ENCODE measurements at places on chromosomes 5 and 9.
A peak's percentile ranks its signal among the peaks of the same experiment; 100 is the strongest.

DNA sequence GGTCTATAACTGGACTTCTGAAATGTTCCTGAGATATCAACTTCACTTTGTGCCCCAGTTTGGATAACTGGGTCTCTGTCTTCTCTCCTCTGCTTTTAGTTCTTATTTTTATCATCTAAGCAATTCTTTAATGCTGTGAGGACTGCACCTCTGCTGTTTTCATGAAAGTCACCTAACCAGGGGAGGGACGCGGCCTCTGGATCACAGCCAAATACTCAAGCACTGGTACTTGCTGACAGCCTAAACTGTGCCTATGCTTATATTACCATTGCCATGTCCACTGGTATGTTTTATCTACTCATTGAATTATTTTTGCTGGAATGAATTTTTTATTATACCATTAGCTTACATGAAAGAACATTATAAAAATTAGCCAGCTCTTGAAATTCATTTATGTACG is 674.0 kb downstream of the DMRTA1 start:
- no peak for DNase-seq

DNA sequence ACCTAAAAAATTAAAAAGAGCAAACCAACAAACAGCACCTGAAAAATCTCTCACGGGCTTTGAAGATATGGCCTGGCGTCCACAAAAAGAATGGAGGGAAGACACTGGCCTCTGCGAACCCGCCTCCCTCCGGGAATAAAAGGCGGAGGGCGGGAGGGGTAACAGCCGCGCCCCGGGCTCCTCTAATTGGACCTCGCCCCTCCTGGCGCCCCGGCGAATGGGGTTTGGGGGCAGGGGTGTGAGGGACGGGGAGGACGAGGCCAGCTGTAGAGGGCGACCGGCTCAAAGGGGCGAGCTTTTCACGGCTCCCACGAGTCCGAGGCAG is 753 bp downstream of the FANCC start:
- DNase-seq = no peak

- DNase-seq = no peak
These were observed 36.8 kb downstream of the SAXO1 start for GRCh38 chr9:18996211-18996610.

- peak; percentile 51 for DNase-seq
These were observed 2.7 kb upstream of the LHX2 start for GRCh38 chr9:124008694-124009530.

DNA sequence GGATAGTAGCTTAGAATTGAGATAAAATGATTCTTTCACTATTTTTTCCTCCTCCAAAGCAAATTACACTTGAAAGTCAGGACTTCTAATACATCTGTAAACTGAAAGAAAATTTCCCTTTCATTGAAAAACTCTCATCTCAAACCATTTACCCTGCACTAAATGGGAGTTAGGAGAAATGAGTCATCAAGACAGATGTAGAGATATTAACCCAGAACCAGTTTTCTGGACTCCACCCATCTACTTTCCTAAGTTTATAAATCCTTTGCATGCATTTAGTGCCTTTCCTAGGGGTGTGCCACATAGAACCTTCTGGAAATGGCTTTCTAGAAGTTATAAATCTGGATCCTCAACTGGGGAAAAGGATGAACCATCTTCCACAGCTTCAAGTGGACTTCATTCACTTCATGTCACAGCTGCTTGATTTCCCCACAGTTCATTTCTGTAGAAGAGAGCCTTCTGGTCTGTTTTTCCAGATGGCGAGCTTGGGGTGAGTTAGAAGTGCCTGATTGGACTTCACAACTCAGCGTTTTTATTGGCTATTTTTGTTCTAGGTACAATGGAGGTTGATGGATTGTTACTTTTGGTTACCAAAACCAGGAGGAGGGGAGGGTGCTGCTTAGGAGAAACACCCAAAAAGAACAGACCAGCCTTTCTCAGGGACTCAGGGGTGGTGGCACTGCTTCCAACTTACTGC is 72.5 kb upstream of the GPR151 start:
- DNase-seq = no peak

DNA sequence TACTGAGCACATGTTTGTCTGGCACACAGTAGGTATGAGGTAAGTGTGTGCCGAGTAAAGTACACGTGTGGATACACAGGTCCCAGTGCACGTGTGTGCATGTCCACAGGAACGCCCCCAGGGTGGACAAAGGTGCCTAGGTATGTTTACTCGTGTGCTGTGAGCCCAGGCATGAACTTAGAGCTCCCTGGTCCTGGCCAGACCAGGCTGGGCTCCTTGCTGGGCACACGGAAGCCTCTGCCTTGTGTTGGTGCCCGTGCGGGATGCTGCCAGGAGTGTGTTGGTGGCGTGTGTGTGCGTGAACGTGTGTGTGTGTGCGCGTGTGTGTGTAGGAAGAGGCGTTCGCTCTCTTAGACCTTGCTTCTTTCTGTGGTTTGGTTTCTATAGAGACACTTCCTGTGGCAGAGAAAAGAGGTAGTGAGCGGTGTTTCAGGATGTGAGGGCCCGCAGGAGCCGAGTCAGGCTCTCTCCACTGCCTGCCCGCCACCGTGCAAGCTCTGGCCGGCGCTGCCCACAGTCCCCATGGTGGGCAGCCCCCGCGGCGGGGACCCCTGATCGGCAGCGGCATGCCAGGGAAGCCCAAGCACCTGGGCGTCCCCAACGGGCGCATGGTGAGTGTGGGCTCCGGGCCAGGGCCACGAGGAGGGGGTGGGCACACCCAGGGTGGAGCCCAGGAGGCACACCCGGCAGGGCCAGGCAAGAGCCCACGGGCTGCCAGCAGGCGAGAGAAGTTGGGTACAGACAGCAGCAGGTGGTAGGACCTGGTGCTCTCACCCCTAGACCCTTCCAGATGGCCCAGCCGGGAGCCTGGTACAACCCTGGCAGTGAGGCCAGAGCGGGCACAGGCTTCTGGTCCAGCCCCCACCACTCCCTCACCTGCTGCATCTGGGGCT is at the start of gene RGS14:
Gene RGS14, plus strand, starts transcription at position 466 of the 893 bp plus-strand sequence. Its CDS starts 101 bp downstream, at position 567.
- DNase-seq = peak; percentile 79

GRCh38 chr9:120845255-120845654 is 2.5 kb upstream of the PSMD5 start:
- DNase-seq = no peak

DNA sequence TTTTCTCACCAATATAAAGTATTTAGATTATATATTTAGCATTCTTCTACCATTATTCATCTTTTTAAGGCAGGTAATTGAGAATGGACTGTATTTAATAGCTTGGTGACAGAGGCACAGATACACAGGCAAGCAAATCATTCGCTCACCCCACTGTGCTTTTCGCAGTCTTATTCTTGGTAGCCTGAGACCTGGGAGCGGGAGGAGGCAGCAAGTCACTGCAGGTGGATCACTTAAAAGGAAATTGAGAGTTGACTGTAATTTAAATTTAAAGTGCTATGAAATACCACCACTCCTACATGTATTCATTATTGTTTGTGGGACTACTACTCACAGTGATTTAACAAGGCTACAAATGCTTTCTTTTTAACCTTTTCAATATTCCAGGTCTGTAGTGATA is 9.7 kb downstream of the RICTOR start:
- no peak for DNase-seq

- DNase-seq = no peak
These were observed 96.8 kb upstream of the NREP start for GRCh38 chr5:111853748-111854147.

DNA sequence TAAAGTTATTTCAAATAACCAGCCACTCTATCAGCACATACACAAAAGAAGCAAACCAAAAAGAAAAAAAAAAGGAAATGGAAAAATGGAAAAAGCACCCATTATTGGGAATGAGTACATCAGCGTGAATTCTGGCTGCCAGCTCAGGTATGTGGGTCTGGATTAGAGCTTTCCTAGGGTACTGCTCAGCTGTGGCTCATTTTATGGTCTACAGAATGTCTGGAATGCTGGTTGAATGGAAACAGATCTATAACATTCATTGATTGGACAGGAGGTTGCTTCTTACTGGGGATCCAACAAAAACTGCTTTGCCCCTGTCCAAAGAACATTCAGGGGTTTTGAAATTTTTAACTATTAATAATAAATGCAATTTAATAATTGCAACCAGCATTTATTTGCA is 3.9 kb upstream of the CAST start:
- no peak for DNase-seq

DNA sequence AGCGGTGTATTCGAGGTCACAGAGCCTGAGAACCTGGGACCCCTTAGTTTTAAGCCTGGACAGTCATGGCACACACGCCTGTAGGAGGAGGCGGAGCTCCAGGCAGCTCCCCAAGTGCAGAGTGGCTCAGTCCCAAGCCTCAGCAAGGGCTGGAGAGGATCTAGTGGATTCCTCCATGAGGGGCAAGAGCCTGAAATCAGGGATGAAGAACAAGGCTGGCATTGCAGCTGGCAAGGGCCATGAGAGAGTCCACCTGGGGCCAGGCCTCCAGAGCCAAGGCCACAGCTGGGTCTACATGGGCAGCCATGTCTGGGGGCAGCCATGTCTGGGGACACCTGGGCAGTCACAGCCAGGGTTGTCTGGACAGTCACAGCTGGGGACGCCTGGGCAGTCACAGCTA is 21.9 kb downstream of the ADAMTSL2 start:
- no peak for DNase-seq

- peak; percentile 58 for DNase-seq
These were observed at the start of gene CCDC112 for GRCh38 chr5:115296124-115297022. TSS of gene CCDC112 (minus strand) at chr5:115296654. CDS start at chr5:115296543, 111 bp downstream.

Measured in memory B cell (primary cell).